Parietal lobe (tissue), 2 donors: ENCODE measurements at places on chromosomes 5 and 9. TPM values are rescaled to one million over a fixed set of nuclear protein-coding genes. Genes with fewer than 3 reads are reported as not detected.

SLC36A3 gene
- not detected for total RNA-seq

EFNA5 gene
- 15.7 TPM for total RNA-seq

EQTN gene
- 8.1 TPM for total RNA-seq

SPATA9 gene
- total RNA-seq: 1.9 TPM

TXNDC8 gene
- not detected for total RNA-seq

NR5A1 gene
- total RNA-seq: not detected

ZNF454 gene
- total RNA-seq: 25.4 TPM

LCN15 gene
- total RNA-seq: not detected

NMRK1 gene
- total RNA-seq: 5.3 TPM

CERCAM gene
- 27.2 TPM for total RNA-seq

DMRT3 gene
- total RNA-seq: not detected

GKAP1 gene
- 13.1 TPM for total RNA-seq

GFI1B gene
- total RNA-seq: not detected
